ENCODE measurements at places on chromosomes 1 and 21.

DNA sequence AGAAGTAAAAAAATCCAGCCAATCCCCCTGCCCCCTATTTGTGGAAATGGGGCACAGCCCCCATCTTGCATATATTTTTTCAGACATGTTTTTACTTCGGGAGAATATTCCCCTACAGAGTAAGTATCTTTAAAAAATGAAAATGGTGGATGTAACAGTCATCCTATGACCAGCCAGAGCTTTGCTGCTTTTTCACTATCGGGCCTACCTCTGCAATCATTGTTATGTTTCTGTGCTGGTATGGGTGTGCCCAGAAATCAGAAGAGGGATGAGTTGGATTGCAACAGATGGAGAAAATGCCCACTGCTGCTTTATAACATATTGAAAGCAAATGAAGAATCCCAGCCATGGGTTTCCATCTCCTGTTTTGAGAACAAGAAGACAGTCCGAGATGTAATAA is 2.9 kb downstream of the CD247 start:
- H3K36me3 ChIP-seq = peaks cover 71% of the 10 kb centered on the region
- peak overlapping the region; percentile 100 for H3K4me3 ChIP-seq
- H3K27me3 ChIP-seq = no peaks in the 10 kb centered on the region
- H3K4me1 ChIP-seq = peaks cover 41% of the 10 kb centered on the region
- DNase-seq = no peak

DNA sequence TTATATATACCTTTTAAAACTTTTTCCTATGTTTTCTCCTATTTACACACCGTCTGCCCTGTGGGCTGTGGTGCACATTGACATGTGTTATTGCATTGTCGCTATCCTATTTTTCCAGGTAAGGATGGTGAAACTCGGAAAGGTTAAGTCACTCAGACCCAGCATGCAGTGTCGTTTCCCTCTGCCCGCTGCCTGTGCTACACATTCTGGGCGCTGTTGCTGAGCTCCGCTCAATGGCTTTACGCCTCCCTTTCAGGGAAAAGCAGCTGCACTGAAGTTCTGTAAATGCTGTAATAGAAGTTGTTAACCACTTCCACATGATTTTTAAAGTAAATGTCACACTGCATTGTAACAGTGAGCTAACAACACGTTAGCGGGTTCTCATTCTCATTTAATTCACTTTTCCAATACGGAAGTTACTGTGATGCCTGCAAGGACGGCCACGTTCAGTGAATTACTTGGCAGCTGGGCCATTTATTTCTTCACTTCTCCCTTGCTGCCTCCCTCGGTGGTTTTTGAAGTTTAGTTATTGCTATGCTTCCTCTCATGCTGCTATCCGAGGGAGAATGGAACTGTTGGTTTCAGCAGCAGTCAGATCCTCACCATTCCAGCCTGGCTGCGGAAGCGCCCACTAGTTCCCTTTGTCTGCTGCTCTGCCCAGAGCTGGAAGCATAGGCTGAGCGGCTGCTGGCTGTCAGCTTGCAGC is 288.7 kb downstream of the SPATA17 start:
- H3K27me3 ChIP-seq = peaks cover 8% of the 10 kb centered on the region
- no peak for DNase-seq
- no peak overlapping the region for H3K4me3 ChIP-seq
- H3K27ac ChIP-seq = no peak overlapping the region

DNA sequence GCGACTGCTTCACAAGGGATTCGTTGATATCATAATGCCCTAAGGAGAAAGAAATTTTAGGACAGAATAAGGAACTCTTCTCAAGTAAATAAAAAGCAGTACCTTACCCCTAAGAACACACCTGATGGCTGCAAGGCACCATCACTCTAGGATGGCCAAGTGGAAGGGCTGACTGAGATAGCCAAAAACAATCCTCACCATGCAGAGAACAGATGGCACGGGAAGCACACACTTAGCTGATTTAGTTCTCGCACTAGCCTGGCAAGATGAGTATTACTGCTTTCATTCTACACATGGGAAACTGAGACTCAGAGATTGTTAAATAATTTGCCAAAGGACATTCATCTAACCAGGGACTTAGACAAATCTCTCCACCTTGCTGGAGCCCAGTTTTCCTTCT is 43.8 kb downstream of the STPG1 start:
- H3K27ac ChIP-seq = no peak overlapping the region
- no peaks in the 10 kb centered on the region for H3K27me3 ChIP-seq
- no peak for DNase-seq
- no peaks in the 10 kb centered on the region for H3K36me3 ChIP-seq
- no peak overlapping the region for H3K4me3 ChIP-seq

- DNase-seq = no peak
- H3K27me3 ChIP-seq = no peaks in the 10 kb centered on the region
- H3K4me3 ChIP-seq = no peak overlapping the region
- H3K4me1 ChIP-seq = no peaks in the 10 kb centered on the region
- H3K27ac ChIP-seq = no peak overlapping the region
- H3K36me3 ChIP-seq = no peaks in the 10 kb centered on the region
These were observed 584.8 kb downstream of the PLA2G4A start for GRCh38 chr1:187413405-187414169.

DNA sequence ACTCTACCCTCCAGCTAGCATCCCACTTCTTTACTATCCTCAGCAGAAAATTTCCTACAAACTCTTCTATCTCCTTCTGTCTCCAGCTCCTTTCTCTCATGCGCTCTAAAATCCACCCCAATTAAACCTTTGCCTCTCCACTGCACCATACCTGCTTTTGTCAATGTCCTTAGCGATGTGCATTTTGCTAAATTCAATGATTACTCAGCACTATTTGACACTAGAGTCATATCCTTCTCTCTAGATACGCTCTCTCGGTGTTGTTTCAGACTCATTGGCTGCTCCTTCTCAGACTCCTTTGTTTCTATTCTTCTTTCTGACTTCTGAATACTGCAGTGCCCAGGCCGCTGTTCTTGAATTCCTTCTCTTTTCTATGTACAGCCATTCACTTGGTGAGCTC is 144.2 kb downstream of the HLX start:
- DNase-seq = no peak
- no peaks in the 10 kb centered on the region for H3K4me1 ChIP-seq
- no peaks in the 10 kb centered on the region for H3K36me3 ChIP-seq
- H3K4me3 ChIP-seq = no peak overlapping the region
- H3K27me3 ChIP-seq = peaks cover 3% of the 10 kb centered on the region

DNA sequence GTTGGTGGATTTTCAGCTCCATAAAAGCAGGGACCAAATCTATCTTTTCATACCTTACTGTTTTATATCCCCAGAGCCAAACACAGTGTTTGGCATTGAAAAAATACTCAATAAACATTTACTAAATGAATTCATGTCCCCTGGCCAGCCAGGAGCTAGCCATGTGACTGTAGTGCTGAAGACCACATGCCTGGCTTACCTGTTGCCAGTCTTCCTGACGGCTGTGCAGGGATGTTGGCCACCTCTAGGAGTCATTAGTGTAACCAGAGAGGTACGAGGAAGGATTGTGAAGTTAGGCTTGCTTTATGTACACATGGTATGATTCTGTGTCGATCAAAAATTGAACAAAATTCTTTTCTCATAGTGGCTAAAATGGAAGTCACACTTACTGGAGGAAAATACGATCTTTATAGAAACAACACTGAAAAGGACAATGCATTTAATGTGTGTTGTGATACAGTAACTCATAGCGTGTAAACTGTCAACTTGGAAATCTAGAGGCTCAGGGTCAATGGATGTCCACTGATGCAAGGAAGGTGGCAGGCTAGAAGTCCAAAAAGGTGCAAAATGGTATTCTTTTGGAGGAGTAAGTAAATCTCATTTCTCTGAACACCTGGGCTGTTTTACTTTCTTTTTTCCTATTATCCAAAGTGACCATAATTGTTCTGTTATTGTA is 60.9 kb downstream of the FGGY start:
- H3K4me3 ChIP-seq = no peak overlapping the region
- no peaks in the 10 kb centered on the region for H3K27me3 ChIP-seq
- H3K4me1 ChIP-seq = peaks cover 9% of the 10 kb centered on the region
- H3K27ac ChIP-seq = no peak overlapping the region
- H3K36me3 ChIP-seq = peaks cover 6% of the 10 kb centered on the region

- no peak for DNase-seq
- H3K36me3 ChIP-seq = no peaks in the 10 kb centered on the region
These were observed 23.5 kb upstream of the SARS1 start for GRCh38 chr1:109190189-109190588.

- no peak overlapping the region for H3K27ac ChIP-seq
- H3K36me3 ChIP-seq = no peaks in the 10 kb centered on the region
- H3K4me1 ChIP-seq = peaks cover 9% of the 10 kb centered on the region
- no peak for DNase-seq
These were observed 73.2 kb upstream of the DNAJC6 start for GRCh38 chr1:65235867-65236805.

- H3K4me1 ChIP-seq = peaks cover 74% of the 10 kb centered on the region
- H3K27ac ChIP-seq = peak overlapping the region; percentile 90
- H3K36me3 ChIP-seq = no peaks in the 10 kb centered on the region
- no peaks in the 10 kb centered on the region for H3K27me3 ChIP-seq
These were observed 9.9 kb downstream of the TGFBR3 start for GRCh38 chr1:91876040-91876470.

DNA sequence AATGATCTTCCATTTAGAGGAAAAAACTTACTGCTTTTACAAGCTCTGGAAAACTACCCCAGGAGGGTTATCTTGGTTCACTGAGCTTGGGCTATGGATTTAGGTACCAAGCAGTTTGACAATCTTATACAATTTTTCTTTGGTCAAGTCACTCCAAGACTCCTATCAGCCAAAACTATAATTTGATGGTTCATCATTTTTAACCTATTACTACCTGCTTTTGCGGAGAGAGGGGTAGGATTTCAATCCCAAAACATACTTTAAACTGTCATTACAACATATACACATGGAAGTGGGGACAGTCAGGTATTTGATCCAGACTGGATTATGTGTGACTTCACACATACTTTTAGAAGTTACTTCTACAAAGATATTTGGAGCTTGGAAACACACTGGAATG is 71.8 kb downstream of the RUNX1 start:
- peaks cover 3% of the 10 kb centered on the region for H3K36me3 ChIP-seq
- no peak overlapping the region for H3K27ac ChIP-seq
- DNase-seq = no peak
